Neuronal stem cell (in vitro differentiated cells): ENCODE measurements at places on chromosomes 6 and 20.

- DNase-seq: peak; percentile 73
These were observed at the start of gene EDN1 for GRCh38 chr6:12289933-12290820. TSS of gene EDN1 (plus strand) at chr6:12290361. CDS start at chr6:12290630, 269 bp downstream.

- no peak for DNase-seq
These were observed 168.4 kb downstream of the PHACTR1 start for GRCh38 chr6:12884983-12885382.

GRCh38 chr6:133741375-133741861 lies 147.5 kb upstream of the TCF21 start:
- peak; percentile 29 for DNase-seq

DNA sequence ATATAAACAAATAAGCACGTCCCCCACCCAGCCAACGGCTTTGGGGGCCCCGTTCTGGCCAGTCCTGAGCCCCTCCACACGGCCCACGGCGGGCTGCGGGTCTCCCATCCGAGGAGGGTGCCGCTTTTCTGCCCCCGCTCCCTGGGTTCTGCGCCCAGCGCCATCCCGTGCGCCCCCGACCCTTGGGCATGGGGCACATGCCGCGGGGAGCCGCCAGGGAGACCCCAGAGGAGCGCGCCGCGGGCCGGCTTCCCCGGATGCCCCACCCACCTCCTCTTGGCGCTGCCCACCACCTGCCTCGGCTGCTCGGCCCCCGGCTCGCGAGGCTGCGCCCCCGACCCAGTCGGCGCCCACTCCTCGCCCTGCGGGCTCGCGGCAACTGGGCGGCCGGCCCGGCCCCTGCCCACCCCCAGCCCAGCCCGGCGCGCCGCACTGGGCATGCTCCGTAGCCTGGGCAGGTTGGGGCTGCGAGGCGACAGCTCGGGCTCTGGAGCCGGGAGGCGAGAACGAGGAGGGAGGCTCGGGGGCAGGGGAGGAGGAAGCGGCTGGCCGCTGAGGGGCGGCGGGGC lies 570 bp upstream of the PLCB4 start:
- DNase-seq: peak; percentile 63

DNA sequence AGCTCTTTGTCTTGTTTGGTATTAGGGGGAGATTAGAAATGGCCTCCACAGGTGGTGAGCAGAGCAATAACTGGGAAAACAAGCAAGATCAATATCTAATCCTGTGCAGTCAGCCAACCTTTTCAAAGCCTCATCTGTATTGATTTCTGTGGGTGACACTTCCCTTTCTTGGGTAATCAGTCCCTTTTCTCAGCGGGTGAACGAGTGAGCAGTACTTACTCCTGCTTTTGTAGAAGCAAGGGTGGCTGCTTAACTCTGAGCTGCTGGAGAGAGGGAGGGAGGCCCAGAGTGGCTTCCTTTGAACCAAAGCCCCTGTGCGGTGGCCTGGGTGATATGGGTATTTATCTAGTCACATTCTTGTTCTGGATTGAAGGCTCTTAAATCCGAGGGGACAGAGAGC lies 254.8 kb upstream of the CHD6 start:
- DNase-seq: no peak
